ENCODE measurements at places on chromosomes 11 and 22.

- DNase-seq = no peak
These were observed 18.0 kb upstream of the APOA1 start for GRCh38 chr11:116855413-116855812.

DNA sequence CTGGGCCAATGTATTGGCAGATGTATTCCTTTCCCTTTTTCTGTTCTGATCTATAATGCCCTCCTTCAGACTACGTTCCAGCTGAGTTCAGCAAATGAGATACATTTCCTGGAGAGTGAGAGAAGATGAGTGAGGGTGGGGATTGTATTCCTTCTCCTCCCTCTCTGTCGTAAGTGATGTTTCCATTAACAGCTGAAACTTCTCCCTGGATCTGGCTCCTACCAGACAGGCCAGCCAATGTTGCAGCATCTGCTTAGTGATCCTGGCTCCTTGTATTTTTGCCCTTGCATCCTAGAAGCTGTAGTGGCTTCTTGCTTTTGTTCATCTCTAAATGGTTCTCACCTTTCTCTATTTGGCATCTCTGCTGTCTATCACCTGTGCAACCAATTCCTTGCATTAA, 48.2 kb upstream of the MTMR2 start:
- no peak for DNase-seq

GRCh38 chr11:8832571-8833260, 78.3 kb upstream of the AKIP1 start:
- DNase-seq = no peak

DNA sequence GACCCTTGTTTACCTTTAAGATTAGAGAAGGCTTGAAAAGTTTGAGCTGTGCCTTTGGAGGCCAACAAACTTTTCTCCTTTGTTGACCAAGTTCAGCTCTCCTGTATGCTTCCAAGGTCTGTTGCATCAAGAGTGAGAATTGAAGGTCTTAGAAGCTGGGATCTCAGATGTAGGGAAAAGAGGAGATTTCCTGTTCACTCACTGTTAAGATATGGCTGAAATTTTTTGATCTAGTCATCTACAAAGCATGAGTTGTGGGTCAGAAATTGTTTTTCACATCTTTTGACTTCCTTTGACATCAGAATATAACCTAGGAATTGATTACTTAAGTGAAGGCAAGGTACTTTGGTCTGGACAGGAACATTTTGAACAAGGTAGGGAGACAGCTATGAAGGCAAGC, 12.1 kb downstream of the OR51B4 start:
- DNase-seq = no peak

DNA sequence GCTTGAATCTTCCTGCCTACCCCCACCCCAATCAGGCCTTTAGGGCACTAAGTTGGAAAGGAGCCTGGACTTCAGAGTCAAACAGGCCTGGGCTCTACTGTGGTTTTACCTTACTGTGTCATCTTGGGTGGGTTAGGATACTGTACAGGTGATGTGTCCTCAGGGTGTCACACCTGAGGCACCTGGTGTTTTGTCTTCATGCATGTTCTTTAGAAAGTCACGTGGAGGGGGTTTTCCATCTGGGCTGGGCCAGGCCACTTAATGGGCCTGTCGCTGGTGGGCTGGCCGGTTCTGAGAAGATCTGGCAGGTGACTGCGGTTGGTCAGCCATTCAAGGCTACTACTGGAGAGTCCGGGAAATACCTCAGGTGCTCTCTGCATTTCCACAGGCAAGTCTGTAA, 92.6 kb downstream of the SWAP70 start:
- no peak for DNase-seq

- DNase-seq = no peak
These were observed 268.5 kb downstream of the TTC28 start for GRCh38 chr22:28411125-28411524.

DNA sequence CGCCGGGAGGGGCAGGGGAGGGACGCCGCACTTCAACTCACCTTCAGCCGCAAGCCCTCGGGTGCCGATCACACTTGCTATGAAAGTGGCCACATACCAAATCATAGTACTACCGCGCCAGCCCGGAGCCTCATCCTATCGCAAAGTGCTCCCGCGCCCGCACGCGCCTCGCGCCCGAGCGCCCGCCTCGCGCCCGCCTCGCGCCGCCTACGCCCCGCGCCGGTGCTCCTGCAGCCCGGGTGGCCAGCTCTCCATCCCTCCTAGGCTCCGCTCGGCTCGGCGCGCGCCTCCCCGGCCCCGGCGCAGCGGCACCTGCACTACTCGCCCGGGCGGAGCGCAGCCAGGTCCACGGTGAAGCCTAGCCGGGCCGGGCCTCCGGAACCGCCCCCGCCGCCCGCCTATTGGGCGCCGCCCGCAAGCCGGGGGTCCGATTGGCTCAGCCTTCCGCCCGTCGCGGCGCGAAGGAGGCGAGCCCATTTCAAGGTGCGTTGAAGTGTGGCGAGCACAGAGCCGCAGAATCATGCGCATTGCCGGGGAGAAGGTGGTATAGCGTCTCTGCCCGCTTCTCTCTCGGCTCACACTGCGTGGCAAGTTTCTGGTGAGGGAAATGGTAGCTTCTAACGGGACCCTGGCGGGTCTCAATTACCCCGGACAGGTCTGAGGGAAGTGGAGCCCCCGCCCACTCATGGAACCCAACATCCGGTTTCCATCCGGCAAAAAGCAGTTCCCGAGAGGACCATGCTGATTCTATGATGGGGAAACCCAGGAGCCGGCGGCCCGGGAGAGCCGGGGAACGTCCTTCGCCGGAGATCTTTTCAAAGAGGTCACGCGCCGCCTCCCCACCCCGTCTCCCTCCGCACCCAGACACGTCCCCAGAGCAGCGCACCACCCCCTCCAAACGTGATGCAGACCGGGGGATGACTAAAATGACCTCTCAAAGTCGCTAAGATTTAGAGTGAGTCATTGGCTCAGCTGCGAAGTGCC, at the start of gene IGSF9B:
TSS of gene IGSF9B (minus strand) at position 319 of the 984 bp plus-strand sequence. CDS start at position 105, 214 bp downstream.
- peak; percentile 91 for DNase-seq

GRCh38 chr22:37633625-37634416, 5.6 kb upstream of the SH3BP1 start:
- peak; percentile 45 for DNase-seq

DNA sequence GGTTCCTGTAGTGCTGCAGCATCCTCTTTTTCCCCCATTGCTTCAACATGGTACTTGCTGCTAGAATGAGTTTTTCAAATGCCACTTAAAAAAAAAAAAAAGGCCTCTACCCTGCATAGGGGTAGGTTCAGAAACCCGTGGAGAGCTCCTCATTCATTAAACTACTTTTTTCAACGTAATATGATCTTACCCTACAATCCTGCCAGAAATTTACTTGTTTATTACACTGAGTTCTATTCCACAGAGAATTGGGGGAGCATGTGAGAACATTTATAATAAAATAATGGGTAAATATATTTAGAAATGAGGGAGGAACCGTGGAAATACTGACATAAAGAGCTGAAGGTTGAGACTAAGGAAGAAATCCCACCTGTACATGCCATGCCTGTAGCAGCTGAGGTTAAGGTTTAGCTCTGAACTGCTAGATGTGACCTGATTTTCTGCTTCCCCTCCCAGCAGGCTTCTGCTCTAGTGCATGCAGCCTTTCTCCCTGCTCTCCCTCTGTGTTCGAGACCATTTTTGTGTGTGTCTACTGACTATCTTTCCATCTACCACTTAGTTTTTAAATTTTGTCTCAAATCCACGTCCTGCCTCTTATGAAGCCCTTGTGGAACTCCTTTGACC, 225.7 kb downstream of the DDX10 start:
- no peak for DNase-seq

DNA sequence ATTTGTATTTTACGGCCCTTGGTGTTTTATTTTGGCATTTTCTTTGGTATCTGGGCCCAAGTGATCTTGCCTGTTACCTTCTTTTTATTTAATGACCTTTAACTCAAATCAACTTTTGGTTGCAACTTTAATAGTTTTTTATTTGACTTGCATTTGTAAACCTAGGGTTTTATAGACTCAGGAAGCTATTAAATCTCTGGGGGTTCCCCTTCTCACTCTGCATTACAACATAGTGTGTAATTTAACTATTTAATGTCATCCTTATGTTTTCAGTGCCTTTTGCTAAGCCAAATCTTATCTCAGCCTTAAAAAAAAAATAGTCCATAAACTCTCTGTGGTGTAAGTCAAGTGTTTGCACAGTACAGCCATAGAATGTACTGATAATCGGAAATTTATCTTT, 3.4 kb downstream of the FJX1 start:
- DNase-seq = no peak

- DNase-seq = no peak
These were observed 679.9 kb upstream of the CCDC179 start for GRCh38 chr11:23540101-23540561.

DNA sequence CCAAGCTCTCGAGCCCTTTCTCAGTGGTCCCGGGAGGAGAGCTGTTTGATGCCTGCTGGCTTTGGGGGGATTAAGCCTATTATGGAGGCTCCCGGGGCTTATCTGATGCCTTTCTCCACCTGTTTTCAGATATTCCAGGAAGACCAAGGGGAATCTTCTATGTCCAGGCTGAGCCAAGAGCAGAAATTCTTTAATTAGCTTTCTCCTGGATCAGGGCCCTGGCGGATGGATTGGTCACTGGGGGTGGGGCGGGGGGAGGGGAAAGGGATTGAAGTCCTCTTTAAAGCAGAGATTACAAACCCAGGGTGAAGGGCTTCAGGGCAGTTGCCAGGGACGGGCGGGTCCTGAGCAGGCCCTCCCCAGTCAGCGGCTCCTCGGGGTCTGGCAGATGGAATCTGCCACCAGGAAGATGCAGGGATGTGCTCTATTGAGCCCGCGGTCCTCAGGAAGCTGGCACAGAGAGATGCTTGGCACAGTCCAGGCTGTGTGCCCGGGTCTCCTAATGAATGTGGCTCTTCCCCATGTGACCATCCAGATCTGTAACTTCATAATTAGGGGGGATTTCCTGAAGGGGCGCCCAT, 33.6 kb downstream of the MACROD1 start:
- DNase-seq = no peak

GRCh38 chr11:110679323-110679975, 32.8 kb downstream of the ARHGAP20 start:
- DNase-seq = no peak

GRCh38 chr11:2804189-2804588, 81.4 kb downstream of the CDKN1C start:
- DNase-seq = no peak

DNA sequence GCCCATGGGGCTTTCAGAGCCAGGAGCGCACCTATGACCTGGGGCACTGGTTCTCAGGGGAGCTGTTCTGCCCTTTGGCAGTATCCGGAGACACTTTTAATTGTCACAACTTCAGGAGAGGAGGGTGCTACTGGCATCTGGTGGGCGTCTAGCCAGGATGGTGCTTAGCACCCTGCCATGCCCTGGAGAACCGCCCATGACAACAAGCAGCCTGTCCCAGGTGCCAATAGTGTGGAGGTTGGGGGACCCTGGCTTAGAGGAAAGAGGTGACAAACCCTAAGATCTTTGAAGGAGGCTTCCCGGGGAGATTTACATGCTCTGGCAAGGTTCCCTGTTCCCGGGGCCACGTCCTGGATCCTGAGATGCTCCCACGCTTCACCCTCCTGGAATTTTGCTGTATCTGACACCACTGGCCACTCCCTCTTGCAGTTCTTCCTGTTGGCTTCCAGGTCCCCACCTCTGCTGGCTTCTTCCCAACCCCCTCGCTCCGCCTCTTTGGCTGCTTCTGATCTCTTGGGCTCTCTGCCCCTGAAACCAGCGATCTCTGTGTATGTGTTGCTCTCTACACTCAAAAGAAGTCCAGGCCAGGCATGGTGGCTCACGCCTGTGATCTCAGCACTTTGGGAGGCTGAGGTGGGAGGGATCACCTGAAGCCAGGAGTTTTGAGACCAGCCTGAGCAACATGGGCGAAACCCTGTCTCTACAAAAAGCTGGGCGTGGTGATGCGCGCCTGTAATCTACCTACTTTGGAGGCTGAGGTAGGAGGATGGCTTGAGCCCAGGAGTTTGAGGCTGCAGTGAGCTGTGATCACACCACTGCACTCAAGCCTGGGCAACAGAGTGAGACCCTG, 31.1 kb downstream of the FADS3 start:
- no peak for DNase-seq

DNA sequence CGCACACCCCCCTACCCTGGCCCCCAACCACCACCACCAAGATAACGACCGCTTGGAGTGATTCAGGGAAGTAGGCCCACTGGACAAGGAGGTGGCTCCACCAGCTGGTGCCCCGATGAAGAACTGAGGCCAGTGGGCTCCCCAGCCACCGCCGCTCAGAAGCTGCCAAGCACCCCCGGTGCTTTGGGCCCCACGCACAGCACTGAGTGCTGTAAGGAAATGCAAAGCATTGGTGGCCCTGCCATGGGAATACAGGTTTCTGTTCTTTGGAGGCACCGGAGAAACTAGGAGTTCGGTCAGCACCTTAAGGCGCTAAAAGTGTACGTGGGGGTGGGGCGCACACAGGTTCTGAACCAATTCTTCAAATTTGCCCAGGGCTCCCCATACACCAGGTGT, 664 bp upstream of the PRSS23 start:
- no peak for DNase-seq

- DNase-seq = no peak
These were observed 302.8 kb upstream of the NCAM1 start for GRCh38 chr11:112658431-112658878.

DNA sequence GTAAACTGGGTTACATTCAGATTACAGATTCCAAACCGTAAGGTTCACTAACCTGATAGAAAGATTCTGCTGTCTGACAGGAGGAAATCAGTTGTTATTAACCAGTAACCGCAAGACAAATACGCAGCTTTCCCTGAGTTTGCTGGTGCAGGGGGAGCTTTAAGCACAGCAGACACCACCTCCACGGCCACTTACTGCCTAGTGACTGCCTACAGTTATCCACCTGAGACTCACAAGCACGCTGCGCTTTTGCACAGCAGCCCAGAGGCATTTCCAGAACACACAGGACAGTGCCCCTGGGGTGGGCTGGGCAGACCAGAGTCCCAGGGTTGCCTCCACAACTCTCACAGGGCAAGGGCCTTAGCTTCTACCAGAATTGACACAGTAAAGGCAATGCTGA, 90.9 kb downstream of the CTTN start:
- DNase-seq = no peak

DNA sequence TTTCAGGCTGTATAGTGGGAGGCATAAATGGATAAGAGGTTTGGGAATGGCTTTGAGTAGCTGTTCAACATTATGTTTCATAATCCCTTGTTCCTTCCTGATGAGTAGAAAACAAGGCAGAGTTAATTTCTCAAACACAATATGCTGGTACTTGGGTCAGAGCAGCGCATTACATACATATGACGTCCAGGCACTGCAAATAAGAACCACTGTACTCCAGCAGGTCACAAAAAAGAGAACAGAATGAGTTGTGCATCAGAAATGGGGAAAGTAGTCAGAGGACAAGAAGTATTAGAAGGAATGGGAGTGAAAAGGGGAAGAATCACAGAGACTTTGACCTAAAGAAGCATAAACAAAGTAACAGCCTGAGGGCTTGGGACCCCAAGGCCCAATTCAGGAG, 44.0 kb upstream of the RDX start:
- DNase-seq = no peak

- DNase-seq = no peak
These were observed 143.5 kb downstream of the MSANTD4 start for GRCh38 chr11:105878510-105878909.

Measured in activated effector memory CD4-positive, alpha-beta T cell treated with Interleukin-2 at 50 U/mL for 16 hours (primary cell).